ENCODE measurements at places on chromosomes 3 and 15.

DNA sequence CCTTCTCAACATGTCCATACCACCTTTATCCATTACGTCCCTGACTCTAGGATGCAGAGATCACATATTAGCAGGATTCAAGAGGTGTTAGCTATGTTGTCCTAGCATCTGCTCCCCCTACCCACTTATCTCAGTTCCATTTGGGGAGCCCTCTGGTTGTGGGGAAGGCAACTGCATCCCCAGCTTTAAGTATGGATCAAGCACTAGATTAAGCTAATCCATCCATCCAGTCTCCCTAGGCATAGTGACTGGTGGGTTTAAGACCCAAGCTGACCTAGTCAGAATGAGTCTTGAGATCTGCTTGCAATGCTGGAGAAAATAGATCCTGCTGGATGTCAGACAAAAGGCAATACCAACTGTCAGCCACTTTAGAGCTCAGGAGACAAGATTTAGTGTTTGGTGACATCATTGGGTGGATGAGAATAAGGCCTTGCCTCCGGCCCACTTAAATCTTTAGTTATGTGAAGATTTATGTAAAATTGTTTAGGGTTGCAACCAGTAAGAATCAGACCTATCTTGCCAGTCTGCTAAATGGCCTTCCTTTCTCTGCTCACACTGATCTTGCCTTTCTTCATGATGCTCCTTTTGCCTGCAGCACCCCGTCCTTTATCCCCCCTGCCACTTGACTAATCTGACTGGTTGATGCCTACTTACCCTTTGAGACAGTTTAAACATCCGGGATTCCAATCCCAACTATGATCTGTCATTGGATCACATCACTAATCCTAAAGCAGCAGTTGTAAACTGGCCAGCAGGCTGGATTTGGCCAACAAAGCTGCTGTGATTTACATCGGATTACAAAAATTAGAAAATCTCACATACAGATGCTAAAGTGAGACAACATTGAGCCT lies 2.1 kb upstream of the ISY1 start:
- peaks cover 48% of the 10 kb centered on the region for H3K36me3 ChIP-seq
- H3K27ac ChIP-seq, result no peak overlapping the region
- peaks cover 21% of the 10 kb centered on the region for H3K4me1 ChIP-seq
- DNase-seq, result no peak
- H3K4me3 ChIP-seq, result no peak overlapping the region
- H3K27me3 ChIP-seq, result no peaks in the 10 kb centered on the region

GRCh38 chr15:28989239-28989830 lies 103.6 kb downstream of the APBA2 start:
- no peaks in the 10 kb centered on the region for H3K27me3 ChIP-seq
- no peak for DNase-seq
- no peaks in the 10 kb centered on the region for H3K4me1 ChIP-seq
- no peak overlapping the region for H3K4me3 ChIP-seq
- no peak overlapping the region for H3K27ac ChIP-seq

DNA sequence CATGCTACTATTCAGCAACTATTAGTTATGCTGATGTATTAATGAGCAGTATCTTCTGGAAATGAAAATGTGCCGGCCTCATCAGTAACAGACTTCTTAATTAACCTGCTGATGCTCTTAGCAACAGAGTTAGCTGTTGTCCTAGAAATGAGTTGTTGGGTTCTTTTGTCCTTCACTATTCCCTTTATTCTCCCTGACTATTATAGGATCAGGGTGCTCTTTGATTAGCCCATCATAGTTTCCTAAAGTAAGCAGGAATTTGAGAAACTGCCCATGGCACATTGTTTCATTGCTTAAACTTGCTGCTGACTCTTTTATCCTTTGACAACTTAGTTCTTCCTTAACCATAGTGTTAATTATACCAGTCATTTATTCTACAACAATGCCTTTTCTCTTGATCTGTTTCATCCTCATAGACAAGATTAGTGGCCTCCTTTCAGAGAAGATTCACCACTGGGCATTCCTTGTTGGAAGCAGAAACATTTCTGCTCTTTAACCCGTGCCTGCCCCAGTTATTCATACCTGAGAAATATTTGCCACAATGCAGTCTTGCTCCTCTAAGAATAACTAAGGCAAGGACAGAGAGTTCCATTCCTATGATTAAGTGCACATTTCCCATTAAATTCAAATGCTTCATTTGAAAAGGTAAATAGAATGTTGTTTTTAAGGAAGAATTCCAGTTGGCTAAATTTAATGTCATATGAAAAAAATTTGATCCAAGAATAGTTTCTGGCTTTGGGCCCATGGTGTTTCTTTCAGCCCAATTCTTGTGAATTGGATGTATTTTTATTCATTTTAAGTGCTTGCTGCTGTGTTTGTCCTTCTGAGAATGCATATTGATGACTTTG lies 573.3 kb upstream of the TBL1XR1 start:
- DNase-seq, result no peak
- H3K36me3 ChIP-seq, result no peaks in the 10 kb centered on the region
- no peak overlapping the region for H3K4me3 ChIP-seq

- no peaks in the 10 kb centered on the region for H3K27me3 ChIP-seq
- H3K36me3 ChIP-seq, result no peaks in the 10 kb centered on the region
- DNase-seq, result no peak
- no peak overlapping the region for H3K4me3 ChIP-seq
These were observed 1340.5 kb downstream of the ROBO1 start for GRCh38 chr3:78427303-78427702.

DNA sequence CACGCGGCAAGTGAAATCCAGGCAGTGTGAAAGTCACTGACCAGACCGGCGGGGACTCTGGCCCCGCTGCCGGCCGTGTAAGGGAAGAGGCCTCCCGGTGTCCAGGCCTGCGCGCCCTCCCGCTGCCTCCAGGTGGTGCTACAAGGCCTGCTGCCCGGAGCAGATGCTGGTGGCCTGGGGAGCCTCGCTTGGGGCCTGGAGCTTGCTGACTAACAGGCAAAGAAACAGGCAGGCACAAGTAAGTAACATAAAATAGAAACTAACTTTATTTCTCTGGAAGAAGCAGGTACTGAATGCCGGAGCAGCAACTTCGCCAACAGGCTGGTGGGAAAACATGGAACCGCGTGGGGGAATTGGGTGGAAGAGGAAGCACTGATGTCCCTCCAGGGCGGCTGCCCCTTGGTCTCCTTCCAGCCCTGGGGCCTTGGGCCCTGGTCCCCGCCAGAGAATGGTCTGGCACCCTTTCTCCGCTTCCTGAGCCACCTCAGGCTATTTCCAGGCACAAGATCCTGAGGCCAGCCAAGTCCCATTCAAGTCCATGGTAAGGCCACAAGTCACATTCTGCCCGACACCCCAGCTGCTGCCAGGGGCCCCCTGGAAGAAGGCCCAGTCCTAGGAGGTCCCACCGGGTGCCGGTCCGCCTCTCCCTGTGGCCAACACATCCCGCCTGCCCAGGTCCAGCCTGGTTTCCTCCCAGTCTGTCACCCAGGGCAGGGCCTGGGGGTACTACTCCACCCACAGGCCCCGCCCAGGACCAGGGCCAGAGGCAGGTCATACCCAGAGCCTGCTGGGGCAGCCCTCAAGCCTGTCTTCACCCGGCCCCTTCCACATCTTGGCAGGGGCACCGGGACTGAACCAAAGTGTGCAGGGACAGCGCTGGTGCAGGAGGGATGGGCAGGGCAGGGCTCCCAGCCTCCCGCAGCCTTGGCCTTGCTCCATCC lies 45.0 kb downstream of the TNK2 start:
- H3K27me3 ChIP-seq, result no peaks in the 10 kb centered on the region
- H3K4me3 ChIP-seq, result no peak overlapping the region
- peak; percentile 91 for DNase-seq
- no peaks in the 10 kb centered on the region for H3K36me3 ChIP-seq
- H3K27ac ChIP-seq, result peak overlapping the region; percentile 60
- peaks cover 11% of the 10 kb centered on the region for H3K4me1 ChIP-seq

DNA sequence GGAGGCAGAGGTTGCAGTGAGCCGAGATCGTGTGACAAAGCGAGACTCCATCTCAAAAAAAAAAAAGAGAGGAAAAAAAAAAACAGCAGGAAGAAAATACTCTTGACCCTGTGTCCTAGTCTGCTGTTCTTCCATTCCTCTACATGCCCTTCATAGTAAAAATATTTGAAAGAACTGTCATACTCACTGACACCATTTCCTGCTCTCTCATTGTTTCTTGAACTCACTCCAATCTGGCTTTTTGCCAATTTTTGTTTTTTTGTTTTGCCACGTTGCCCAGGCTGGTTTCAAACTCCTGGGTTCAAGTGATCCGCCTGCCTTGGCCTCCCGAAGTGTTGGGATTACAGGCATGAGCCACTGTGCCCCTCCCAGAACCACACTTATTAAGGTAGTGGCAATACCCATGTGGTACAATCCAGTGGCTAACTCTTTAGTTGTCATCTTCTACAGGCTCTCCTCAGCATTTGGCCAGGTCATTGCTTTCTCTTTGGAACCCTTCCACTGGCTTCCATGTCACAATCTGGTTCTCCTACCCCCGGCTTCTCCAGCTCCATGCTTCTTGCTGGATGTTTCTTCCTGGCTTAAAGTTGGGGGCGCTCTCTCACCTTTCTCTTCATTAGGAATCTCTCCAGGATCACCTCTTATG lies 238.2 kb upstream of the C2CD4B start:
- peak overlapping the region; percentile 59 for H3K27ac ChIP-seq
- no peak for DNase-seq
- H3K27me3 ChIP-seq, result no peaks in the 10 kb centered on the region
- no peak overlapping the region for H3K4me3 ChIP-seq
- peaks cover 19% of the 10 kb centered on the region for H3K4me1 ChIP-seq

GRCh38 chr15:47548231-47548630 lies 169.1 kb upstream of the SEMA6D start:
- H3K36me3 ChIP-seq, result no peaks in the 10 kb centered on the region
- H3K27me3 ChIP-seq, result no peaks in the 10 kb centered on the region
- H3K4me3 ChIP-seq, result no peak overlapping the region
- no peaks in the 10 kb centered on the region for H3K4me1 ChIP-seq

- no peak overlapping the region for H3K4me3 ChIP-seq
- DNase-seq, result no peak
- H3K4me1 ChIP-seq, result no peaks in the 10 kb centered on the region
- no peak overlapping the region for H3K27ac ChIP-seq
- no peaks in the 10 kb centered on the region for H3K36me3 ChIP-seq
These were observed 105.0 kb downstream of the SSR3 start for GRCh38 chr3:156449710-156450574.

GRCh38 chr15:89647191-89647851 lies 7.9 kb downstream of the KIF7 start:
- peaks cover 5% of the 10 kb centered on the region for H3K27me3 ChIP-seq
- DNase-seq, result peak; percentile 70
- no peak overlapping the region for H3K27ac ChIP-seq
- H3K36me3 ChIP-seq, result no peaks in the 10 kb centered on the region
- H3K4me1 ChIP-seq, result no peaks in the 10 kb centered on the region

DNA sequence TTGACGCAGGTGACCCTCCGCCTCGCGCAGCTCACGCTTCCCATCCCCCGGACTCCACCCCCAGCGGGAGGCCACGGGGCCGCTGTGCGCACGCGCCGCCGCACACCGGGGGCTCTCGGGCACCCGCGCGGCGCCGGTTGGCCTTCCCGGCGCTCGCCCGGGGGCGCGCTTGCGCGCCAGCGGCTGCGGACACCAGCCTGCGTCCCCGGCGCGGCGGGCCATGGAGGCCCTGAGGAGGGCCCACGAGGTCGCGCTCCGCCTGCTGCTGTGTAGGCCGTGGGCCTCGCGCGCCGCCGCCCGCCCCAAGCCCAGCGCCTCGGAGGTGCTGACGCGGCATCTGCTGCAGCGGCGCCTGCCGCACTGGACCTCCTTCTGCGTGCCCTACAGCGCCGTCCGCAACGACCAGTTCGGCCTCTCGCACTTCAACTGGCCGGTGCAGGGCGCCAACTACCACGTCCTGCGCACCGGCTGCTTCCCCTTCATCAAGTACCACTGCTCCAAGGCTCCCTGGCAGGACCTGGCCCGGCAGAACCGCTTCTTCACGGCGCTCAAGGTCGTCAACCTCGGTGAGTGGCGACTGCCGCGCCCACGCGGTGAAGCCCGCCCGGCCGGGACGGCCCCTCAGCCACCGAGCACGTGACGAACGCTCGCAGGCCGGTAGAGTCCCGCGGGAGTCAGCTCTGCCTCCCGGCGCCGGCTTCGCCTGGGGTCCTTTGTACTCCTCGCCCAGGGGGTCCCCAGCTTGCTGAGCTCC lies at the start of gene C15orf61:
TSS of gene C15orf61 (plus strand) at position 103 of the 754 bp plus-strand sequence. CDS start at position 221, 118 bp downstream.
- peak within 1 kb of the TSS; percentile 92 for H3K27ac ChIP-seq
- no peaks in the 10 kb centered on the region for H3K4me1 ChIP-seq
- H3K4me3 ChIP-seq, result peak within 1 kb of the TSS; percentile 81

GRCh38 chr15:100775581-100776185 lies 103.9 kb upstream of the ALDH1A3 start:
- no peaks in the 10 kb centered on the region for H3K36me3 ChIP-seq
- no peaks in the 10 kb centered on the region for H3K27me3 ChIP-seq
- H3K4me1 ChIP-seq, result no peaks in the 10 kb centered on the region
- no peak overlapping the region for H3K4me3 ChIP-seq
- H3K27ac ChIP-seq, result no peak overlapping the region

DNA sequence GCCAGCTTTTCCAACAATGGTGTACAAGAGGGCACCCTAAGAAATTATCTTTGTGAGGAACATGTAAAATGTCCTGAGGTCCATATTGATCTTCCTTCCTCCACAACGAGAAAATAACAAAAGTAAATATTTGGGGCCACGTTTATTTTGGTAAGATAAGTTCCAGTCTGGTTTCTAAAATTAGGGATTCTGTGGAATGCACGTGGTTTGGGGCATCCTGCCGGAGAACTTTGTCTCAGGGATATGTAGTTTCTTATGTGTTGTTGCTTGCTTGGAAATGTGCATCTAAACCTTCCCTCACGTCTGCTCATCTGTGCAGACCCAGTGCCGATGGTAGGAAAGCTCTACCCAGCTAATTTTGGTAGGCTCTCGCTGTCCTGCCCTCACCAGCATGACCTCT lies 62.8 kb downstream of the CTDSPL start:
- no peak overlapping the region for H3K4me3 ChIP-seq
- peaks cover 70% of the 10 kb centered on the region for H3K4me1 ChIP-seq
- no peaks in the 10 kb centered on the region for H3K27me3 ChIP-seq
- H3K27ac ChIP-seq, result no peak overlapping the region
- DNase-seq, result no peak

- no peak for DNase-seq
- no peaks in the 10 kb centered on the region for H3K36me3 ChIP-seq
- H3K27me3 ChIP-seq, result peaks cover 4% of the 10 kb centered on the region
- no peak overlapping the region for H3K4me3 ChIP-seq
These were observed 15.5 kb downstream of the SLCO2A1 start for GRCh38 chr3:134014270-134014669.

GRCh38 chr15:68415501-68416157 lies 16.3 kb downstream of the ITGA11 start:
- H3K27ac ChIP-seq, result no peak overlapping the region
- H3K27me3 ChIP-seq, result no peaks in the 10 kb centered on the region
- H3K4me1 ChIP-seq, result peaks cover 11% of the 10 kb centered on the region

DNA sequence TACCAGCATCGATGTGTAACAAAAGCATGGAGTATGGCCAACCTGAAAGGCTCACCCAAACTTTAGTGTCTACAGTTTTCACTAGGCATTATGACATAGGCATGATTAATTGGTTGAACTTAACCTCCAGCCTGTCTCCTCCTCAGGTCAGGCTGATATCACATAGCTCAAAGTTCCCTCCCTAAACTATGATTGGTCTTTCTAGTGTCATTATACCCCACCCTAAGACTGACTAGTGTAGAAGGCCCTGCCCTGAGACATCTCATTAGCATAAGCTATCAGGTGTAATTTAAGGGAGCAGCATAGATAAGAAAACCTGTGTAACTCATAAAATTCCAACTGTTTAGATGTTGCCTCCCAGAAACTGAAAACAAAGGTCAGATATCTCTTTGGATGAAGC lies 195.2 kb downstream of the ALCAM start:
- no peaks in the 10 kb centered on the region for H3K36me3 ChIP-seq
- H3K4me3 ChIP-seq, result no peak overlapping the region
- H3K4me1 ChIP-seq, result no peaks in the 10 kb centered on the region
- H3K27me3 ChIP-seq, result no peaks in the 10 kb centered on the region
- DNase-seq, result no peak
- H3K27ac ChIP-seq, result no peak overlapping the region

Data from heart right ventricle (tissue), 16 donors.